CD4-positive, alpha-beta T cell treated with Interleukin-6 at 100 ng/mL for 8 hours (primary cell): ENCODE measurements at places on chromosomes 5 and 9.

- no peak for DNase-seq
Observed at GRCh38 chr5:122561209-122561608, 213.7 kb upstream of the SNX2 start.

GRCh38 chr9:93071464-93071863 is 13.0 kb downstream of the SUSD3 start:
- DNase-seq, result no peak

GRCh38 chr5:59423021-59423420 is 470.5 kb downstream of the PDE4D start:
- no peak for DNase-seq

DNA sequence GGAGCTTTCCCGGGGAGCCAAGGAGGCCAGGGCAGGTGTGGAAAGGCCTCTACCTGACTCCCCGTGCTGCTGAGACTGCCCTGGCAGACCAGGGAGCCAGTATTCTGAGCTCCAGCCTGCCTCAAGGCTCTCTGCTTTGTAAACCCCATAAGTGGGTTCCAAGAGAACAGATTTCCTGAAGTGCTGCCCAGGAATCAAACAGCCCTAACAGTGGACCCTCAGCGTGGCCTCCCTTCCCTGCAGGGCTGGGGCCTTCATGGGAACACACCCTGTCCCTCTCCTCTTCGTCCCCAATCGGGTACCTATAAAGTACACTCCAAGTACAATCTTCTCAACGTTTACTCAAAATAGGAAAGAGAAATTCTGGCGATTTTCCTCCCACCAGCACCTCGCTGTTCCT is 252.5 kb downstream of the FSTL4 start:
- DNase-seq, result no peak

- no peak for DNase-seq
Observed at GRCh38 chr9:38017885-38018186, 51.2 kb downstream of the SHB start.

DNA sequence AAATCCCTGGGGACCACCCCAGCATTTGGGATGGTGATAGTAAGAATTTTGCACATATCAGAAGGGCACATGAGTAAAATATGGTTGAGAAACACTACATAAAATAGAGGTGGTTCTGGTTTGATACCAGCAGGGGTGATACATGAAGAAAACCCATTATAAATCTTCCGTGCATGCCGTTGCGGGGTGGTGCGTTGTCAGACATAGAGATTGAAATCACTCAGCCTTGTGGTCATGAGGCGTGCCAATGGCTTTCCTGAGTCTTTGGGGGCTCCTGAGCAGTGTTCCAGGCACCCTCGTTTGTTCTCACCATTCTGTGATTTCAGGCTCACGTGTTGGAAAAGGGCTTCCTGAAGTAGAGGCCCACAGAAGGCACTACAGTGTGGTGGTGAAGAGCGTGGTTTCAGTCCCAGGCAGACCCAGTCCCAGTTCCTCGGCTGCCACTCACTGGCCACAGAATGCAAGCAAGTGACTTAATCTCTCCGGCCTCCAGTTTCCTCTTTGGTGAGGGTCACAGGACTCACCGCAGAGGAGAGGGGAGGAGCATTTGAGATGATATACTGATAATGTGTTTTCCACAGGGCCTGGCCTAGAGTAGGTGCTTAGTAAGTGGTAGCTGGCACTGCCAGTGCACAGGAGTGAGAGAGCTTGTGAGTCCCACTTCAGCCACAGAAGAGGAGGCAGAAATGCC is 20.5 kb upstream of the GLRX start:
- peak; percentile 77 for DNase-seq

- no peak for DNase-seq
Observed at GRCh38 chr5:66616520-66617225, 20.5 kb downstream of the MAST4 start.

GRCh38 chr5:74767579-74767913 is 497 bp downstream of the NSA2 start:
- DNase-seq, result no peak

- DNase-seq, result no peak
Observed at GRCh38 chr9:125674981-125675973, 31.7 kb downstream of the MAPKAP1 start.

- no peak for DNase-seq
Observed at GRCh38 chr5:36619012-36619635, 12.7 kb downstream of the SLC1A3 start.

DNA sequence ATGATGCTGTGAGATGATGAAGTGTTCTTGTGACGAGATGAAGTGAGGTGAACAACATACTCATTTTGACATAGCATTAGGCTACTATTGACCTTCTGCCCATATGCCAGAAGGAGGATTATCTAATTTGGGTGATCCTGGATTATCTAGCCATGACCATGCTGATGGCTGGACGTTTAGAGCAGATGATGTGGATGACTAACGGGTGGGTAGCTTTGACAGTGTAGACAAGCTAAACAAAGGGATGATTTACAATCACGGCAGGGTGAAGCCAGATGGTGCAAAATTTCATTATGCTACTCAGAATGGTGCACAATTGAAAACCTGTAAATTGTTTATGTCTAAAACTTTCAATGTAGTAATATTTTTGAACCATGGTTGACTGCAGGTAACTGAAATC is 2403.4 kb upstream of the ACO1 start:
- DNase-seq, result no peak

- peak; percentile 90 for DNase-seq
Observed at GRCh38 chr5:159209438-159210209, at the start of gene RNF145. Gene RNF145 (minus strand): TSS chr5:159209553. CDS start chr5:159203617, 5,936 bp downstream.

GRCh38 chr5:17880869-17881268 is 246.6 kb downstream of the TAF11L14 start:
- no peak for DNase-seq

- no peak for DNase-seq
Observed at GRCh38 chr9:2344436-2344835, 277.2 kb upstream of the VLDLR start.

DNA sequence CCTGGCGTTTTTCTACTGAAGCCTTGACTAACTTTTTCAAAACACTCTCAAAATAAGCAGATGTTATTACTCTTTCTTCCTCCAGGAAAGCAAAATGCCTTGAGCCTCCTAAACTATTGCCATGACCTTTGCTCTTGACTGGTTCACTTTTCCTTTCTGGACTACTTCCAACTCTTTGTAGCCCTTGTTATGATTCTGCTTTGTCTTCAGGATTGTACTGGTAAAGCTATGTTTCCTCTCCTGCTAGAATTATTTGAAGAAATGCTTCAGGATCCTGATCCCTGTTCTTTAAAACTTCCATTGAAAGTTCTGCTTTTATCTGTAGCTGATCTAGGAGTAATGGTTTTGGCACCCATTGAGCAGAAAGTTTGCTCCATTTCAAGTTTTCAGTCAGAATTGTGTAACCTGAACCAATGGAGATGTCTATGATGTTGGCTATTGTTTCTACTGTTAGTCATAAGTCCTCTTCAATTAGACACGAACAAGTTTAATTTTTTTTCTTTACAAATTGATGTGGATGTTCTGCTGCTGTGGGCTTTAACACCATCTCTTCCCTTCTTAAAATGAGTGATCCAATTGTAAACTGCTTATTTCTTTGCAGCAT is 1356.4 kb downstream of the EFNA5 start:
- DNase-seq, result no peak

- DNase-seq, result no peak
Observed at GRCh38 chr9:116585896-116586295, 101.2 kb upstream of the TRIM32 start.

DNA sequence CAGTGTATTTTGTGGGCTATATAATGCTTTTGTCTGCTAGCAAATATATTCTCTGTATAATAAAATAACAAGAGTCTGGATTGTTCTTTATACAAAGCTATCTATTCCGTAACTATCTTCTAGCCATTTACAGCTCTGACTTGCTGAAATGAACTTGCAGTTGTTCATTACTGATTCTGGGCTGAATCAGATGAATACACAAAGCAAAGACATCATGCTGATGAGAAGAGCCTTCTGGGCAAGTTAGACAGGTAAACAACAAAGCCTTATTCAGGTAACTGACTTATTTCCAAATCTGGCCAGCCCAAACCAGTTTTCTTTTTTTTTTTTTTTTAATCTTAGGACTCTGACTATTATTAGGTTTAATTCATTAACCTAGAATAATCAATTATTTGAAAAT is 255.5 kb downstream of the KIAA0825 start:
- no peak for DNase-seq

GRCh38 chr5:18397891-18398290 is 763.6 kb downstream of the TAF11L14 start:
- DNase-seq, result no peak

GRCh38 chr5:64869419-64869818 is 100.7 kb downstream of the CWC27 start:
- no peak for DNase-seq

GRCh38 chr5:177981296-177982071 is 14.6 kb downstream of the PROP1 start:
- no peak for DNase-seq

- DNase-seq, result no peak
Observed at GRCh38 chr9:70878576-70878975, 242.8 kb downstream of the TRPM3 start.

- DNase-seq, result no peak
Observed at GRCh38 chr9:81562231-81563019, 126.9 kb downstream of the TLE1 start.

- DNase-seq, result no peak
Observed at GRCh38 chr9:123399803-123400378, 43.9 kb downstream of the CRB2 start.

DNA sequence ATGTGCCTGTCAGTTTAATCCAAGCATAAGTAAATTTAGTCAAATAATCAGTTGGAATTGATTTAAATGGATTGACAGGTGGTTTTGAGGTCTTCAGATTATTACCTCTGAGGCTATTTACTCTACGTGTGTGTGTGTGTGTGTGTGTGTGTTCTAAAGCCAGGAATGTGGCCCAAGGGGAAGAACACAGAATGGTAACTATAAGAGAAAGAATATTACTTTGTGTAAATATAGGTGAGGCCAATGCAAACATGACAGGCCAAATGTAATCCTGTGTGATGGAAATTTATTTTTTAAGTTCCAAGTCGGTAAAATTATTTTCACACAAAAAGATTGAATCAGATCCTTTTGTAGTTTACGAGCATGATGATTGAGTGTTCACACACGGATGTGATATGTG is 390.0 kb downstream of the PLK2 start:
- DNase-seq, result no peak

GRCh38 chr9:78765861-78766260 is 468.9 kb downstream of the PSAT1 start:
- no peak for DNase-seq

GRCh38 chr5:127418367-127418766 is 99.1 kb upstream of the PRRC1 start:
- no peak for DNase-seq

DNA sequence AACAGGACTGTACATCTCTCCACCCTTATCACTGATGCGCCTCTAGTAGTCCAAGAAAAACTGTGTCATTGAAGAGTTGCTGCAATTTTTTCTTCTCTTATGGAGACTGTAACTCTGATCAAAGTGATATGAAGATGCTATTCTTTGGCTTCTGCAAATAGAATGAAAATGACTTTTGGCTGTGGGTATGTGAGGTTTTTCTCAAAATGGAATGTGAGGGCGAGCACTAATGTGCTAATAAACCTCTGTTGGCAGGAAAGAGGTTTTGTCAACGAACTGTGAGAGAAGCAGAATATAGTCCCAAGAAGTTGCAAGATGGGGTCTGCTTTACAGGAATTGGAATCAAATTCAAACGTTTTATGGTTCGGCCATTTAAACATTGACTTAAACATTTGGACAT is 252.0 kb upstream of the GAS1 start:
- DNase-seq, result no peak

DNA sequence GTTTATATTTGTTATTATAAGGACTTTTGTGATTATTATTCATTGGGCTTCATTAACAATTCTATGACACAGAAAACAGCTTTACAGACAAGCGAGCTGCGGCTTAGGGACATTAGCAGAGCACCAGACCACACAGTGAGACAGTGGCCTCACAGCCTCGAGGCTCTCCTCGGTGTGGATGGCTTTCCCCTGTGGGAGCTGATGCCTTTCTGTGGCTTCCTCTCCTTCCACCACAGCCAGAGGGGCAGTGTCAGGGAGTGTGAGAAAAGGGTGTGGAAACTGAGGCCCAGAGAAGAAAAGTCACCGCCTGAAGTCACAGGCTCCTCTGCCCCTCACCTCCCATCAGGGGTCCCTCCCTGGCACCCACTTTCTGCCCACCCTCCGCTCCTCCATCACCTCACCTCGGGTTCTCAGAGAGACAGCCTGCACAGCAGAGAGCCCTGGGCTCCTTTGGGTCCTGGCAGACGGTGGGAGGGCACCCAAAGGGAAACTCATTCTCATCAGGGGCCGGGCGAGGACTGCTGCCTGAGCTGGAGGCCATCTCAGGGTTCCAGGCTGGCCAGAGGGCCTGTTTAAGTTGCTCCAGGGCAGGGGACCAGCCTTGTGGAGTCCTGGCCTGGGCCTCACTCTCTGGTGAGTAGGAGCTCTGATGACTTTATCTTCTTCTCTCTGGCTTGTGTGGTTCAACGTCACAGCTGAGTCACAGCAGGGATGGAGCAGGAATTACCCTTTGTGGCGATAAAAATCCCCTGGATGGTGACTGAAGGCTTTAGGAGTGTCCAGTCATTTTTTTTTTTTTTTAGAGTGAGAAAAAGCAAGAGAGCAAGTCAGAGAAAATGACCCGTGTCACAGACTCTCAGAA is 830 bp downstream of the TRAF1 start:
- peak; percentile 75 for DNase-seq

- DNase-seq, result no peak
Observed at GRCh38 chr5:173869316-173869715, 18.8 kb upstream of the CPEB4 start.

DNA sequence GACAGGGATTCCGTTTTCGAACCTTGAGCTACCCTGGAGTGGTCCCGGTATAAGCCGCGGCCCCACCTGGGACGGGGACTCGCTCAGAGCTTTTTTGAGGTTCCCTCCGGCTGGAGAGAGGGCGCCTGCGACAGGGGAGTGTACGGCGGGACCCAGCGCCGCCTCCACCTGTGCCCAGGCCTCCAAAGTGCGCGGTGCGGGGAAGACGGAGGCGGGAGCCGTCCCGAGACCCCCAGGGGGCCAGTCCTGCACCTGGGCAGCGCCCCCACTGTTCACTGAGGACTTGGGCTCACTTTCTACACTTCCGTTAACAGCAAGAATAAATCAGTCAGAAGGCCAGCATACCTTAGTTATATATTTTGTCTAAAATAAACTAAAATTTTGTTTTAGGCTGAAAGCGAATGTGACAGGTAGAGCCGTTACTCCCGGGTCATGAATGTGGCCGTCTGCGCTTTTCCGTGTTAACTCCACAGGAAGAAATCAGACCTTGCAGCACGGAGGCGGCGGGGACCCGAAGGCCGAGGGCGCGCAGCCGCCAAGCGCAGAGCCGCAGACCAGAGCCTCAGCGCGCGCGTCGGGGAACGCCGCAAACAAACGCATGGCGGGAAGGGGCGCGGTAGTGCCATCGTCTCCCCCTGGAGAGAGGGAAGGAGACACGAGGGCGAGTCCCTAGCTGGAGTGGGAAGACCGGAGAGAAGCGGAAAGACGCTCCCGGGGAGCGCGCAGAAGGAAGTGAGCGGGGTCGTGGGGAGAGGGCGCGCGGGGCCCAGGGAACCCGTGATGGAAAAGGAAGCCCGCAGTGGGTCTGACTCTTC is 14.1 kb downstream of the TRIM7 start:
- DNase-seq, result peak; percentile 31
